ENCODE measurements at places on chromosomes 1 and 21. TPM values are rescaled to one million over a fixed set of nuclear protein-coding genes. Genes with fewer than 3 reads are reported as not detected.

GRCh38 chr1:198088360-198089071 is 68.3 kb upstream of the NEK7 start:
- DNase-seq: no peak

The ESRRG gene
- 10.1 TPM for polyA plus RNA-seq

- DNase-seq: no peak
Observed at GRCh38 chr1:198641501-198641900, 2.7 kb downstream of the PTPRC start.

GRCh38 chr1:167922611-167923074 is 8.7 kb upstream of the ADCY10 start:
- DNase-seq: no peak

DNA sequence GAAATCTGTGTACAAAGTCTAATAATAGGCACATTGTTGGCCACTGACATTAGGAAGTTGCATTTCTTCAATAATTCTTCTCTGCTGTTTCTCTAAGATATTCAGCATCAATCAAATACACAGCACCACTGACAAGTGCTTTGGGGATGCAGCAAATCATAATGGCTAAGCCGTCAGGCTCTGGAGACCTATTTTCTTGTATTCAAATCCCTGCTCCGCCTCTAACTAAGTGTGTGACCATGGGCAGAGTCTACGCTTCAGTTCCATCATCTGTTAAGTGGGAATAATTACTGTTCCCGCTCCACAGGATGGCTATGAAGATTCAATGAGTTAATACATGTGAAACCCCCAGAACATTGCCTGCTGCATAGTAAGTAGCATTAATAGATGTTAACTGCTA is 176.9 kb downstream of the ADGRL4 start:
- DNase-seq: no peak

- DNase-seq: peak; percentile 87
Observed at GRCh38 chr1:204207136-204207616, 6.6 kb downstream of the GOLT1A start.

- peak; percentile 39 for DNase-seq
Observed at GRCh38 chr1:201655910-201656309, 117.0 kb downstream of the NAV1 start.

DNA sequence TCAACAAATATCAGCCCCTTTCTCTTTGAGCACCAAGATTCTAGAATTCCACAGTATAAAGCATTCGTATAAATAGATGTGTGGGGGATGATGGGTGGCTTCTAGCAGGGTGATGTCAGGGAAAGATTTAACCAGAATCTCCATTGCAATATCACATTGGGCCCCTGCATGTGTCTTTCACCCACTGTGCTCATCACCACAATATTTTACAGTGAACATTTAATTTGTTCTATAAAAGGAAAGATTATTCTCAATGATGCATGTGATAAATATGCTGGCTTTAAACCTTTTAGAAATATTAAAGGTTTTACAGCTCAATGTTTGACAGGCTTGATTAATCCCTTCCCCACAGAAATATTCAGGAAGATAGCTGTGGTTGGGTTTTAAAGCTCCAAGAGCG is 457.8 kb upstream of the DAB1 start:
- DNase-seq: no peak

GRCh38 chr21:46038341-46038829 is 56.8 kb downstream of the COL6A1 start:
- no peak for DNase-seq

GRCh38 chr1:222543817-222544216 is 4.1 kb downstream of the HHIPL2 start:
- no peak for DNase-seq

- DNase-seq: peak; percentile 36
Observed at GRCh38 chr1:68322837-68323687, 90.7 kb upstream of the WLS start.

GRCh38 chr1:72781038-72781437 is 498.7 kb upstream of the NEGR1 start:
- DNase-seq: no peak

- DNase-seq: no peak
Observed at GRCh38 chr21:25772686-25773085, 37.9 kb downstream of the GABPA start.

The HMCN1 gene
- polyA plus RNA-seq: 4.0 TPM

- DNase-seq: no peak
Observed at GRCh38 chr1:221274373-221274772, 395.1 kb downstream of the HLX start.

- no peak for DNase-seq
Observed at GRCh38 chr1:197842646-197843045, 59.8 kb upstream of the C1orf53 start.

- no peak for DNase-seq
Observed at GRCh38 chr1:231016966-231017365, 23.1 kb downstream of the FAM89A start.

The C4BPA gene
- not detected for polyA plus RNA-seq

DNA sequence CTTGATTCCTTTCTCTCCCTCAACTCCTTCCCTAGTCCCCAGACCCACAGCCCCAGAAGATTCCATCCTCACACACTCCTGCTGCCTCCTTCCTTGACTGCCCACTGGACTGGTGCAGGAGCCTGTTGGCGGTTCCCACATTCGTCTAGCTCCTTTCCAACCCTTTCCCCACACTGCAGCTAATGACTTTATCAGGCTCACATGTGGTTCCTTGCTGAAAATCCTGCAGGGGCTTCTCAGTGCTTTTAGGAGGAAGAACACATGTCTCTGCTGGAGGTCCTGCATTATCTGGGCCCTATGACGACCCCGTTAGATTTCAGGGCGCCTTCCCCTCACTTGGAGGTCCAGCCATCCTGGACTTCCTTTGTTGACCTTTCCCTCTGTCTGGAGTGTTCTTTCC is 50.2 kb downstream of the EDN2 start:
- DNase-seq: peak; percentile 7

GRCh38 chr1:222844411-222844779 is 29.6 kb downstream of the DISP1 start:
- no peak for DNase-seq

The PGD gene
- 25.8 TPM for polyA plus RNA-seq

The OR10T2 gene
- polyA plus RNA-seq: not detected

- peak; percentile 14 for DNase-seq
Observed at GRCh38 chr1:201501812-201502510, 5.0 kb downstream of the CSRP1 start.

DNA sequence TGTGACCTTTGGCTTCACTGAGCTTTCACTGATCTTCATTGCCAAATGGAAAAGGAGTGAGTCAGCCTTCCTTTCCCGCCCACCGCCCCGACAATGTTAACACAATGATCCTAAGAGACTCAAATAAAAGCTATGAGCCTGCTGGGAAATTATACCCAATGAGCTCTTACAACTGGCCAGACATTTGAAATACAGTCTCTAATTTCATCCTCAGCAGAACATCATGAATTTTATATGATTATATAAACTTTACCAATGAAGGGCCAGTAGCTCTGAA is 252.5 kb downstream of the SIPA1L2 start:
- DNase-seq: no peak

Measured in right cardiac atrium (tissue), 5 donors.